ENCODE measurements at places on chromosomes 7 and 10.

GRCh38 chr10:13956826-13957225 lies 370.1 kb downstream of the PRPF18 start:
- no peak for DNase-seq
- H3K4me3 ChIP-seq = no peak overlapping the region
- no peak overlapping the region for H3K27ac ChIP-seq
- no peaks in the 10 kb centered on the region for H3K4me1 ChIP-seq

DNA sequence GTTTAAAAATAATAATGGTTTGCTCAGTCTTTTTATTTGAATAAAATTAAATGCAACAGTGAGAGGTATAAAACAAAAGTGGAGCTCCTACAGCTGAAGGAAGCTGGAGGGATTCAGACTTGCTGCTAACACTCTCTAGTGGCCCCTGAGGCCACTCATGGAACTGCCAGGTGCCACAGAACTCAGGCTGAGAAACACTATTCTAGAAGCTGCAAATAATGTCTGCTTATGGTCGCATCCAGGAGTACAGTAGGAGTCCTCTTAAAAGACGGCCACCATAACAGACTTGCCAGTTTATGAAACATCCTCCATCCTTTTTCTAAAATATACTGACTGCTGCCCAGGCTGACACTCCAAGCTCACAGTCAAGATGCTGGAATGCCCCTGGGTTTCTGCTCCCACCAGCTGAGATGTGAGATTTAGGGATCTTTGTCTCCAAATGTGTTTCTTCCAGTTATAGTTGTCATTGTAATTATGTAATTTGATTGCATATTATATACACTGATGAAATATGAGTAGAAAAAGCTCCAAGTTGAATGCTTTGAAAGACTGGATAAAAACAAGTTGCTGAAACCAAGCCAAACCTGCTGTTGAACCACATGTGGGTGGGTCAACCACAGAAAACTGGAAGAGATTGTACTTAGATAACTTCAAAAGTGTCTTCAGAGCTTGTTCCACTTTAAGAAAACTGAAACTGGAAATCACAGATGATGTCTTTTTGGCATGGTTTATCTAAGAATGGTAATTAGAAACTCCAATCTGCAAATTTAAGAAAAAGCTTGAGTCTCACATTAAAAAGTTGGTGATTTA lies 213.7 kb upstream of the AOAH start:
- no peaks in the 10 kb centered on the region for H3K36me3 ChIP-seq
- H3K4me1 ChIP-seq = no peaks in the 10 kb centered on the region
- no peak overlapping the region for H3K4me3 ChIP-seq
- no peak overlapping the region for H3K27ac ChIP-seq
- no peaks in the 10 kb centered on the region for H3K27me3 ChIP-seq
- DNase-seq = no peak

GRCh38 chr10:47457826-47458225 lies 26.1 kb downstream of the ANXA8 start:
- H3K4me3 ChIP-seq = no peak overlapping the region
- H3K4me1 ChIP-seq = no peaks in the 10 kb centered on the region
- peak; percentile 4 for DNase-seq
- no peak overlapping the region for H3K27ac ChIP-seq
- H3K36me3 ChIP-seq = no peaks in the 10 kb centered on the region

DNA sequence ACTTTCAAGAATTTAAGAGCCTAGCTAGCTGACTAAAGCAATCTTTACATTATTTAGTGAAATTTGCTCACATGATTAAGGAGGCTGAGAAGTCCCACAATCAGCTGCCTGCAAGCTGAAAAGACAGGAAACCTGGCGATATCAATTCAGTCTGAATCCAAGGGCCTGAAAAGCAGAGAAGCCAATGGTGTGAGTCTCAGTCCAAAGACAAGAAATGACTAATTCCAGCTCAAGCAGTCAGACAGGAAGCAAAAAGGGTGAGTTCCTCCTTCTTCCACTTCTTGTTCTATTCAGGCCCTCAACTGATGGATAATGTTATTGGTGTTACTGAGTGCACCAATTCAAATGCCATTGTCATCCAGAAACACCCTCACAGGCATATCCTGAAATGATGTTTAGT lies 1231.6 kb upstream of the CELF2 start:
- no peak overlapping the region for H3K4me3 ChIP-seq
- no peaks in the 10 kb centered on the region for H3K27me3 ChIP-seq
- H3K27ac ChIP-seq = no peak overlapping the region
- H3K36me3 ChIP-seq = no peaks in the 10 kb centered on the region

- no peak overlapping the region for H3K4me3 ChIP-seq
- H3K27me3 ChIP-seq = peaks cover 6% of the 10 kb centered on the region
- H3K36me3 ChIP-seq = no peaks in the 10 kb centered on the region
- H3K4me1 ChIP-seq = peaks cover 6% of the 10 kb centered on the region
- H3K27ac ChIP-seq = no peak overlapping the region
Measured at GRCh38 chr10:112314822-112315474, 31.7 kb downstream of the TECTB start.

DNA sequence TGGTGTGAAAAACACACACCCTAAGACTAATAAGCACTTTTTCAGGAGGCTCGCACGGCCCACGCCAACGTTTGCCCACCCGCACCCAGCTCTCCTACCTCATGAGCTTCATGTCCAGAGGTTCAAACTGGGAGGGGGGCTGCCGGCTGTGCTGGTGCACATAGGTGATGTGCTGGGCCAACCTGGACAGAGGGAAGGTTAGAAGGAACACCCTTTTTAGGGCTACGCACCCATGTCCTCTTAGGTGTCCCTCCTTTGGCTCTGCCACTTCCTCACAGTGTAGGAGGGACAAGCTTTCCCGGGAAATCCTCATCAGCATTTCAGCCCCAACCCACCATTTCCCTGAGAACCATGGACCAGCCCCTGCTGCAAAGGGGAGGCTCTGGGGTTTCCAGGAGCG lies 5.9 kb downstream of the MCM7 start:
- H3K27ac ChIP-seq = no peak overlapping the region
- H3K4me3 ChIP-seq = no peak overlapping the region
- H3K36me3 ChIP-seq = peaks cover 9% of the 10 kb centered on the region

GRCh38 chr10:14748441-14748840 lies 26.3 kb downstream of the FAM107B start:
- H3K36me3 ChIP-seq = no peaks in the 10 kb centered on the region
- peak overlapping the region; percentile 66 for H3K27ac ChIP-seq
- no peaks in the 10 kb centered on the region for H3K27me3 ChIP-seq
- H3K4me1 ChIP-seq = no peaks in the 10 kb centered on the region

- no peaks in the 10 kb centered on the region for H3K36me3 ChIP-seq
- no peak overlapping the region for H3K27ac ChIP-seq
- DNase-seq = no peak
Measured at GRCh38 chr7:127177156-127177555, 75.6 kb downstream of the GRM8 start.

DNA sequence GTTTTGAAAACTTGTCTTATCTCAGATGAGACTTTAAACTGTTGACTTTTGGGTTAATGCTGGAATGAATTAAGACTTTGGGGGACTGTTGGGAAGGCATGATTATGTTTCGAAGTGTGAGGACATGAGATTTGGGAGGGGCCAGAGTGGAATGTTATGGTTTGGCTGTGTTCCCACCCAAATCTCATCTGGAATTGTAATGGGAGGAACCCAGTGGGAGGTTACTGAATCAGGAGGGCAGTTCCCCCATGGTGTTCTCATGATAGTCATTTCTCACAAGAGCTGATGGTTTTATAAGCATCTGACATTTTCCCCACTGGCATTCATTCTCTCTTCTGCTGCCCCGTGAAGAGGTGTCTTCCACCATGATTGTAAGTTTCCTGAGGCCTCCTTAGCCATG lies 13.8 kb upstream of the POT1 start:
- H3K36me3 ChIP-seq = no peaks in the 10 kb centered on the region
- H3K4me3 ChIP-seq = no peak overlapping the region
- H3K4me1 ChIP-seq = no peaks in the 10 kb centered on the region
- H3K27ac ChIP-seq = no peak overlapping the region
- H3K27me3 ChIP-seq = no peaks in the 10 kb centered on the region

DNA sequence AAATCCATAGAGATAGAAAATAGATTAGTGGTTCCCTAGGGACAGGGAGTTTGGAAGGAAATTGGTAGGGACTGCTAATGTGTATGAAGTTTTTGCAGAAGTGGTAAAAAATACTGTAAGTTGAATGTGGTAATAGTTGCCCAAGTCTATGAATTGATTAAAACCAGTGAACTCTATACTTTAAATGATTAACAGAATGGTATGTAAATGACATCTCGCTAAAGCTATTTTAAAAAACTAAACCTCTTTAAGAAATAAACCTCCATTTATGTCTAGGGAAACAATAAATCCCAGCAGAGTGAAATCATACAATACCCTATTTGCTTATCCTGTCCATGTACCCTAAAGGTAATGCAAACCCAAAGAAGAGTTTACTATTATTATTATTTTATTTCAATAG lies 61.4 kb downstream of the IPMK start:
- H3K27me3 ChIP-seq = no peaks in the 10 kb centered on the region
- no peaks in the 10 kb centered on the region for H3K36me3 ChIP-seq
- no peak overlapping the region for H3K27ac ChIP-seq
- DNase-seq = no peak
- H3K4me1 ChIP-seq = no peaks in the 10 kb centered on the region

DNA sequence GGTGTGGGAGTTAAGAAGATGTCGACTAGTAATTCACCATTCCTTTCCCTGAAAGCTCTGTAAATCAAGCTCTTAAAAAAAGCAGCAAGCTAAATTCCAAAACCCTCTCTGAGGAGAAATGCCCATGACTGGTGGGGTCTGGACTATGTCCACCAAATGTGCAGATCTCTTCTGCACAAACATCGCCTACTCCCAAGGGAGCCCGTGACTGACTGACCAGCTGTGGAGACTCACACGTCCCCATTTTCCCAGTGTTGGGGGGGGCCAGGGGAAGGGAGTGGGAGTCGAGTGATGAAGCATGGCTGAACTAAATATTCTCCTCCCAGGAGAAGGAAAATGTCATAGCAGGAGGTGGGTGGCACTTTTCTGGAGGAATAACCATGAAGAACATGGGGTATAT lies 164.1 kb upstream of the HPS1 start:
- no peaks in the 10 kb centered on the region for H3K27me3 ChIP-seq
- H3K4me3 ChIP-seq = no peak overlapping the region
- H3K36me3 ChIP-seq = no peaks in the 10 kb centered on the region
- no peak overlapping the region for H3K27ac ChIP-seq
- no peaks in the 10 kb centered on the region for H3K4me1 ChIP-seq
- no peak for DNase-seq

DNA sequence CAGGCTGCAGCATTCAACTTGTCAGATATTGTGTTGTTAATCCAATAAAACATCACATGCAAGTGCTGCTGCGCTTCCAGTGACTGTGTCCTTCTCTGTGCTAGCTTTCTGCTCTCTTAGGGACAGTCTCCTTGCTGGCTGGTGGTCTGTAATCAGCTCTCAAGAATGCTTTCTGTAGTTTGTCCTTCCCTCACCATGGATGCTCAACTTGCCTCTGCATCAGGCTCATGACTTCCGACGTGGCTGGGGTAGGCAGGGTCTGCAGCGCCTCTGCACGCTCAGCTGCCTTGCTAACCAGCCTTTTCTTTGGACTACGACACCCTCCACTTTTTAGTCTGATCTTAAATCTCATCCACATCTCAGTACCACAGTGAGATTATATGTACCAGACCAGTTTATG lies 58.3 kb downstream of the MMRN2 start:
- no peak overlapping the region for H3K27ac ChIP-seq
- no peak overlapping the region for H3K4me3 ChIP-seq
- no peaks in the 10 kb centered on the region for H3K36me3 ChIP-seq
- no peak for DNase-seq
- H3K4me1 ChIP-seq = no peaks in the 10 kb centered on the region

GRCh38 chr10:118116715-118117449 lies 70.1 kb upstream of the RAB11FIP2 start:
- H3K4me1 ChIP-seq = no peaks in the 10 kb centered on the region
- DNase-seq = peak; percentile 23
- no peaks in the 10 kb centered on the region for H3K27me3 ChIP-seq

- no peaks in the 10 kb centered on the region for H3K36me3 ChIP-seq
- H3K4me3 ChIP-seq = no peak overlapping the region
- H3K27ac ChIP-seq = no peak overlapping the region
- DNase-seq = no peak
- H3K27me3 ChIP-seq = no peaks in the 10 kb centered on the region
- no peaks in the 10 kb centered on the region for H3K4me1 ChIP-seq
Measured at GRCh38 chr7:101862280-101863220, 45.1 kb downstream of the CUX1 start.

Data from breast epithelium (tissue), 4 donors.